Activated CD4-positive, alpha-beta T cell treated with anti-CD3 and anti-CD28 coated beads, Interleukin-2, amount 10 ng/mL, durations not matched to agents 7 days and 5 days (primary cell): ENCODE measurements at places on chromosomes 12 and 14. TPM values are rescaled to one million over a fixed set of nuclear protein-coding genes. Genes with fewer than 3 reads are reported as not detected.

GRCh38 chr14:94379291-94380224 is 8.8 kb downstream of the SERPINA1 start:
- no peak for DNase-seq

DNA sequence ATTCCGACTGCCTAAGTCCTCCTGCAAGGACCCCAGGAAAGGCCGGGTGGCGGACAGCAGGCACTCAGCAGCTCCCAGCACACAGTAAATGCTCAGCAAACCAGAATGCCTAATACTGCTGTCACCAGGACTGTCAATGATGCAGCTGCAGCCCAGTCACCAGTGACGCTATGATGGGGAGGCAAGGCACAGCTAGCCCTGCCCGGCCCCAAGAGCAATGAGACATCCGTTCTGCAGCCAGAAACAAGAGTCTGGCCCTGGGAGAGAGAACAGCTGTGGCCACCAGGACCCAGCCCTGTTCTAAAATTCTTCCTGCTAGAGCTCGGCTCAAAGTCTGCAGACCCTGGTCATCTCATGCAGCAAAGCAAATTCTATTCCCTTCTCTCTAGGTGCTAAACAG is 69.8 kb downstream of the NCOR2 start:
- DNase-seq = no peak

GRCh38 chr12:46752396-46752795 is 73.4 kb downstream of the SLC38A4 start:
- no peak for DNase-seq

DNA sequence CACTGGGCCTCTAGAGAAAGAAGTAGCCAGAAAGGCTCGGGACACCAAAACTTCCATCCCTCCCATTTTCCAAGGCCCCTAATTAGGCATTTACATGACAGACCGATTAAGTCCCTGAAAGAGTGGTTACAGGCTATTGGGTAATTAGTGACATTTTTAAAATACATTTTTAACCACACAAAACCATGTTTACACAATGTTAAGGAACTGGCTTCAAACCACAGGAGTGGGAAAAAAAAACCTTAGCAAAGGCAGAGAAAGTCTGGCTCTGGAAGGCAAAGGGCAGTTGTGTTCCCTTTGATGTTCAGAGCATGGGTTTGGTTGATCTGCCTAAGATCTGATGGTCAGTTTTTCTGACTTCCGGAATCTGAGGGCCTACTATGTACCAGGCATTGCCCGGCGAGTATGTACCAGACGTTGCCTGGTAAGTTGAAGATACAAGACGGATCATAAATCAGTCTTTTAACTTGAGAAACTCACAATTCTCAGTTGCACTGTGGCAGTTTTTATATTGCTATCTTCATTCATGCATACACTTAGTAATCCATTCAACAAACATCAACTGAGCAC is 576.5 kb downstream of the MED13L start:
- no peak for DNase-seq

- DNase-seq = no peak
These were observed 6.6 kb upstream of the SLC8B1 start for GRCh38 chr12:113341535-113341934.

ANKRD33 gene
- total RNA-seq = not detected

SRSF5 gene
- total RNA-seq = 390 TPM

CHGA gene
- total RNA-seq = not detected

STYX gene
- total RNA-seq = 24.4 TPM

PTPRO gene
- total RNA-seq = 10.2 TPM

ATP5MC2 gene
- 356 TPM for total RNA-seq

SSPN gene
- not detected for total RNA-seq
